ENCODE measurements at places on chromosomes 2 and 18. TPM values are rescaled to one million over a fixed set of nuclear protein-coding genes. Genes with fewer than 3 reads are reported as not detected.

DNA sequence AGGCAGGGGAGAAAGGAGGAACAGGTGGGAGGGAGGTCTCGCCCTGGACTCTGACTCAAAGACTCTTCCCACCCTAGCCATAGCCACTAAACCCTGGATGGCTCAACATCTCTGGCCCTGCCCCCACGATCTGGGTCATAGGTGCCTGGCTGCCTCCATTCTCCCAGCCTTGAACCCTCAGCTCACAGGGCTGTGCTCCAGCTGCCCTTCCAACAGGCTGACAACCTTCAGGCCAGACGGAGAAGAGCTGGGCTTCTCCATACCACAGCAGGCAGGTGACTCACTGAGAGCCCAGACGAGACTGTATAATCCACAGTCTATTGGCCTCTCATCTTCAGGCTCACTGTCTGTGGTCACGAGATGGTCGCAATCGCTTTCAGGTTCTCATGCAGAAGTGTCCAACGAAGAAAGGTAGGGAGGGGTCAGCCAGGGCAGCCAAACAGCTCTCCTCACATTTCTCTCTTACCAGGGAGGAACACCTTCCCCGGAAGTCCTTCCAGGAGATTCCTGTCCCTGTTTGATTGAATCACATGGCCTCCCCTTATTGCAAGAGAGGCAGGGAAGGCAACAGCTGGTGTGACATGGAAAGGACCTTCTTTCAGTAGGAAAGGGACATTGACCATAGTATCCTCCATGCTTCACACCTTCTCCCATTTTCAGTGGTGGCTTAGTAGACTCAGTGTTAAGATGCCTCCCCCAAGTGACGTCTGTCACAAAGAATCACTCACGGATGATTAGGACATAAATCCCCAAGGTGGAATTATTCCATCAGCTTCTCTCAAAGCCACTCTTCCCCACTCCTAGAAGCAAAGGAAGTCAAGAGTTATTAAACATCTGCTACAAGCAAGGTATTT, 100.1 kb downstream of the MRO start:
- no peak for DNase-seq

- DNase-seq: no peak
Observed at GRCh38 chr2:195313962-195314361, 343.1 kb upstream of the SLC39A10 start.

Gene MRPL33
- 51.6 TPM for total RNA-seq

Gene GPR75
- 1.2 TPM for total RNA-seq

Gene FAM237A
- not detected for total RNA-seq

All from osteocyte (in vitro differentiated cells).